ENCODE measurements at places on chromosomes 5 and 9.

DNA sequence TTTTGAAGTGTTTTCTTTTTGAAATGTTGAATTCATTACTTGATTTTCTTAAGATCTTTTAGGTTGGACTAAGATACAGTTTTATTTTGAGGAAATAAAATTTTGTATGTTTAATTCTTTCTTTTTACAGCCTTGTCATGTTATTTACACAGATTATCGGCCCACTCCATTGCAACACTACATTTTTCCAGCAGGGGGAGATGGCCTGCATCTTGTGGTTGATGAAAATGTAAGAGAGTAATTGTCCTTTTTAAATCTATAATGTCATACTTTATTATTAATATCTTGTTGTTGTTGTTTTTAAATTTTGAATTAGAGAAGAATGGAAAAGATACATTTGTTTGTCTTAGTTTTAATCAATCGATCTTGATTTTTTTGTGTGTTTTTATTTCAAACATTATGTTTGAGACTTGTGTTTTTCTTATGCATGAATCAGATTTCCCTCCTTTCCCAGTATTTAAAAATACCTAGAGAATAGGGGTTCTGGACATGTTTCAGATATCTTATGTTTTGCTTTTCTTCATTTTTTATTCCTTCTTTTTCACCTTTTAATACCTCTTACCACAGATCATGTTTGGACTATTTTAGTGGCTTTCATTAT, 36.7 kb downstream of the MTREX start:
- no peak for DNase-seq

- DNase-seq, result no peak
These were observed 55.8 kb upstream of the ABL1 start for GRCh38 chr9:130779153-130779855.

- DNase-seq, result no peak
These were observed 720 bp downstream of the NUDT12 start for GRCh38 chr5:103561685-103562452.

GRCh38 chr9:133166392-133166791, 2.7 kb upstream of the GBGT1 start:
- DNase-seq, result no peak

GRCh38 chr9:116937361-116937760, 250.3 kb downstream of the TRIM32 start:
- no peak for DNase-seq

- no peak for DNase-seq
These were observed 135.7 kb downstream of the MLLT3 start for GRCh38 chr9:20486552-20486951.

GRCh38 chr5:39657943-39658342, 233.2 kb upstream of the DAB2 start:
- DNase-seq, result no peak

GRCh38 chr5:35371951-35372426, 141.7 kb upstream of the PRLR start:
- no peak for DNase-seq

DNA sequence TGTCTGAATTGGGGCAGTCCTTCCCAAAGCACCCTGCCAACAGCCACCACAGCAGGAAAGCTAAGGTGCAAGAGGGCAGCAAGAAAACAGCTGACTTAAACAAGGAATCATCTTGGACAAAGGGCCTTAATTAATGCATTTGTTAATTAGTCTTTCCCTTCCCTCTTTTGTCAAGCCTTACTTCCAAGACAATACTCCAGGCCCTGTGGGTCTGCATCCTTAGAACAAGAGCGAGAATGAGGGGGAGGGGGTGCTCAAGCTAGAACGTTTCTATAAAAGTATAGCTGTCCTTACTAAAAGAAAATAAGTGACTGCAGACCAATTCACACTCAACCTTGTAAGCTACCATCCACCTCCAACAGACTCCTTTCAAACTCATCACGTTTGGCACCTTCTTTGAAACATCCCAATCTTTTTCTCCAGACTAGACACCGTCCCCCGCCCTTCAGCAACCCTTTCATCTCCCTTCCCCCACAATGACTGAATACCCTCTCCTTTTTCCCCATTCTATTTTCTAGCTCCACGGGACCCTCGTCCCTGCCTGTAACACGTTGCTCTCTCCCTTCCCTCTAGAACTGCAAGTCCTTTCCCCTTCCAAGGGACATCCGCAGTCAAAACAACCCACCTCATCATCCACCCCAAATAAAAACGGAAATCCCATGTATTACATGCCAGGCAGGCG, 85.7 kb upstream of the RNF38 start:
- no peak for DNase-seq

GRCh38 chr5:124764585-124764984, 18.1 kb upstream of the ZNF608 start:
- DNase-seq, result no peak

DNA sequence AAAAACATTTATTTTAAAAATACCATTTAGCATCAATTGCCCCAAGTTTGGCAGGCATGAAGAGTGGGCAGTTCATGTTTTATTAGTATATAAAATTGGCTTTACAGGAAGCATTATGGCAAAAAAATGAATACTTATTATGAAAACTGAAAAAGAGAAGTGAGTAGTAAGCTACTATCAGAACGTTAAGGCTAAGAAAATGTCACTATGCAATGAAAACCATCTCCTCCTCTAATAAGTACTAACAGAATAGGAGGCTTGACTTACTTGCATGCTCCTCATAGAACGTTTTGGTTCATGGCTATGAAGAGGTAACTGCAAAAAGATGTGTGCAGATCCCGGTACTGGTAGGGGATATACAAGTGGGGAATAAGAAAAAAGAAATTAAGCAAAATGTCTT, 23.6 kb downstream of the TICAM2 start:
- DNase-seq, result no peak

DNA sequence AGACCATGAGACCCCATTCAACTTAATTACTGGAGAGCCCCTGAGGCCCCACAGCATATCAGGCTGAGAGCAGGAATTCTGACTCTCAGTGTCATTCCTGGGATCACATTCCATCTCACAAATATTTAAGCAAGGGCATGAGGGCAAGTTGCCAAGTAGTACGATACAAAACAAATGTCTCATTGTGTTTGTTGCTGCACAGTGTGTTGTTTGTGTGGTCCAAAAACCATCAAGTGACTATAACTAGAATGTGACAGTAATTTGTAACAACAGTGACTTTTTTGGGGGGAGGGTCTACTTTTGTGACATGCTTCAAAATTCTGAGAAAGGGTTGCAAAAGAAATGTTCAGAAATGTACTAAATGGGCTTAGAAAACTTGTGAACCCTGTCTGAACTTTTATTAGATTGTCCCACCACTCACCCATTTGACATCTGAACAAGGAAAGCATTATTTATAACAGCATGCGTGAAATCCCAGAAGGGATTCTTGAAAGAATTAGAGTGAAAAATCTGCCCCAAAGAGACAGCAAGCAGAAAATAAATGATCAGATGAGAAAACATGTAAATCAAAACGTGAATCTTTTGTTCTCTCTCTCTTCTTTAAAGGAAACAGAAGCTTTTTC, 347.0 kb downstream of the NTRK2 start:
- no peak for DNase-seq

- no peak for DNase-seq
These were observed 47.5 kb upstream of the UBAC1 start for GRCh38 chr9:136008693-136008997.

DNA sequence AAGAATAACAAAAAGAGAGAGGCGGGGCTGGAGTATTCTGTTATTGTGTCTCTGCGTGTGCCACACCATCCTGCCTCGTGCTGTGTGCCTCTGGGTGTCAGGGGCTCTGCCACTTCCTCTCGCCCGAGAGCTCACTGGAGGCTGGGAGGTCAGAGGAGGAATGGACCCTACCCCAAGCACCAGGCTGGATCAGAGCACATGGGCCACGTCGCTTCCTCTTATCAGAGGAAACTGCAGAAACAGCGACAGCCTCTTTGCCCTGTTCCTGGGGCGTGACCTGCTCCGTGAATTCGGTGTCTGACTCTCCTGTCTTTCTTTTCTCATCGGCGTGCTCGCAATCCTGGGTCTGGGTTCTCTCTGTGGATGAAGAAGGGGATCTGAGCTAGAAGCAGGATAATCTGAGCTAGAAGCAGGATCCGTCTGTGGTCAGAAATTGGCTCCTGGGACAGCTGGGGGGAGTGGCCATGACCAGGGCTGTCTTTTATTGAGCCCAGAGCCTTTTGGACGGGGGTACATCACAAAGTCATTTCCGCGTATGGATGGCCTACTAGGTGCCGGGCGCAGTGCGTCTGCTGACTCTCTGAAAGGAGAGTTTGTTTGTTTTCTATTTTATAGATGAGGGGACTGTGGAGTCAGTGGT, 150.3 kb upstream of the COL5A1 start:
- DNase-seq, result no peak

All from activated CD8-positive, alpha-beta memory T cell treated with anti-CD3 and anti-CD28 coated beads for 1 hour (primary cell).